ENCODE measurements at places on chromosomes 5 and 9.

DNA sequence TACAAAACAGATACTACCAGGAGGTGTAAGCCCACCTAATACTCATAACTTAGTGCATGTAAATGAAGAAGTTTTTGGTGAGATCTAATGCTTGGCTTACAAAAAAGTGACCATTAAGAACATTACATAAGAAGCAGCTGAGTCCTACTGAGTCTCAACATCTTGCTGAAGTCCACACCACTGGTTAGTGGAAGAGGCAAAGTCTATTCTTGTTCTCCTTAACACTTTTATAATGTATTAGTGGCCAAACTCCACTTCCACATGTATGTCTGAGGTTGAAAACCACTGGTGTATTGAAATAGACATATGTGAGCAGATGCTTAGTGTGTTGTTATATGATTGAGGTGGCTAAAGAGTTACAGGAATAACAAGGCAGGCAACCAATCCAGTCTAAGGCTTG lies 18.9 kb upstream of the GDA start:
- no peak for DNase-seq

DNA sequence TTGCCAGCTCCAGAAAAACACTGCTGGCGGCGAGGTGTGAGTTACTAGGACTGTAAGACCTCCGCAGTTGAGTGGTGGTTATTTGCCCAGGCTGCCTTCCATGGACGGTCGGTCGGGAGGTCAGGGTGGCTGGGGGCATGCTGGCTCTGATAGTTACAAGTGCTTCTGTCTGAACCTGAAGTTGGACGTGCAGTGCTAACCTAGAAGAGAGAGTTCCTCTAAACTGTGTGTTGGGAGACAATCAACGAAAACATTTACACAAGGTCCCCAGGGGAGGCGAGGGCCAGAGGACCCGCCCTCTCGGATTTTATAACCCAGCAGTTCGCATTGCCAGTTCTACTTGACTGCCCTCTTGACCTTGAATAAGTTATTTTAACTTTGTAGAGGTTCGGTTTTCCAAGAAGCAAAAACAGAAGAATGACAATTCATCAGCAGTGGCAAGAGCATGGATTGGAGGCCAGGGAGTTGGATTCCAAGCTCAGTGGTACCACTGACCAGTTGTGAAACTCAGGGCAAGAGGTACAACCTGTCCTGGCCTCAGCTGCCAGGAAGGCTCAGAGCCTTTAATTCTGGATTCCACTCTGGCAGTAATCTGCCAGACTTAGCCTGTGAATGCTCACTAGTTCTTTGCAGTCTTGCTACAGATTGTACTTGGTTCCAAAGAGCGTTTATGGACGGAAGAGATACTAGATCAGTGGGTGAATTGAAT lies 28.7 kb upstream of the PDE8B start:
- DNase-seq = no peak

- DNase-seq = no peak
Observed at GRCh38 chr9:89315482-89315881, 2.8 kb upstream of the SECISBP2 start.

GRCh38 chr5:68805444-68805843 lies 288.4 kb upstream of the SLC30A5 start:
- DNase-seq = no peak

DNA sequence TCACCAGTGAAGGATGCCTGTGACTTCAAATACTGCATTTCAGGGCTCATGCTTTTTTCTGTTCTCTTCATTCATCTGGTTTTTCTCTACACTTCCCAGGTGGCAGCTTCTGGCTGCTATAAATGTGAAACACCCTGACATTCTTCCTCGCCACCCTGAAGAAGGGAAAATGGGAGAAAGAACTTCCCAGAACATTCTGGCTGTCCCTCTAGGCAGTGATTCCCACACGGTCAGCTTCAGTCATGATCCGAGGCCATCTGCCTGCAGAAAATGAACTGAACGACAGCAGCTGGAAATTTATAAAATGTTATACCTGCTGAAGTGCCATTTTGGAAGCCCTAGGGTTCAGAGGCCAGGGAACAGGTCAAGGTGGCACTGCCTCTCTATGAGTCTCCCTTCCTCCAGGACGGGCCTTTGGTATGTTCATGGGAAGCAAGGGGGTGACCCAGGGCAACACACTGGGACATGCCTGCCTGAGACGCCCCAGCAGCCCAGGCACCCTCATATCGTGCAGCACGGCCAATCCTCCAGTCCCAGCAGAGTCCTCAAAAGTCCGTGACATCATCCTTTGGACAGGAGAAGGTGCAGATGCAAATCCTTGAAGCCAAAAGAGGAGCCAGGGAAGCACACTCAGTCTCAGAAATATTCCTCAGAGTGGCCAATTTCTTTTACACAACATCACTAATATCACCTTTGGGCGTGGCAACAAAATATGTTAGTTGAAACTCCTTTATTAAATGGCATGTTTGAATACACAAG lies 107.1 kb downstream of the SEMA5A start:
- no peak for DNase-seq

DNA sequence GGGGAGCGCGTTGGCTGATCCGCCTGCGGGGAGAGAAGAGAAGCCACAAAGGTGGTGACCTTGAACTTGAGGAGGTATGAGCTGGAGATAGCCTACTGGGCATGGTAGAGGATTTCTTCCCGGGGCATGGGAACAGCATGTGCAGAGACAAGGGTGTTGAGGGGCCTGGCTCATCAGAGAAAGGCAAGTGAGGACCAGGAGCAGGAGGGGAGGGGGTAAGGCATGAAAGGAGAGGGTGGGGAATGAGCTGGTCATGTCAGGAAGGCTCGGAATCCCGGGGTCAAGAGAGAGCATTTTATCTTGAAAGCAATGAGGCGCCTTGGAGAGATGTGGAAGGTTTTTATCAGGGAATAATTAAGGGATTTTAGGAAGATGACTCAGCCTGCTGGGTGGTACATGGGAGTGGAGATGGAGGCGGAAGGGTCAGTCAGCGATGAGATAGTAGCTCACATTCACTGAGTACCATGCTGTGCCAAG lies 121.1 kb downstream of the LHX2 start:
- no peak for DNase-seq

GRCh38 chr5:71938895-71939294 lies 168.4 kb upstream of the MAP1B start:
- DNase-seq = no peak

- DNase-seq = no peak
Observed at GRCh38 chr5:124317451-124317850, 429.0 kb downstream of the ZNF608 start.

DNA sequence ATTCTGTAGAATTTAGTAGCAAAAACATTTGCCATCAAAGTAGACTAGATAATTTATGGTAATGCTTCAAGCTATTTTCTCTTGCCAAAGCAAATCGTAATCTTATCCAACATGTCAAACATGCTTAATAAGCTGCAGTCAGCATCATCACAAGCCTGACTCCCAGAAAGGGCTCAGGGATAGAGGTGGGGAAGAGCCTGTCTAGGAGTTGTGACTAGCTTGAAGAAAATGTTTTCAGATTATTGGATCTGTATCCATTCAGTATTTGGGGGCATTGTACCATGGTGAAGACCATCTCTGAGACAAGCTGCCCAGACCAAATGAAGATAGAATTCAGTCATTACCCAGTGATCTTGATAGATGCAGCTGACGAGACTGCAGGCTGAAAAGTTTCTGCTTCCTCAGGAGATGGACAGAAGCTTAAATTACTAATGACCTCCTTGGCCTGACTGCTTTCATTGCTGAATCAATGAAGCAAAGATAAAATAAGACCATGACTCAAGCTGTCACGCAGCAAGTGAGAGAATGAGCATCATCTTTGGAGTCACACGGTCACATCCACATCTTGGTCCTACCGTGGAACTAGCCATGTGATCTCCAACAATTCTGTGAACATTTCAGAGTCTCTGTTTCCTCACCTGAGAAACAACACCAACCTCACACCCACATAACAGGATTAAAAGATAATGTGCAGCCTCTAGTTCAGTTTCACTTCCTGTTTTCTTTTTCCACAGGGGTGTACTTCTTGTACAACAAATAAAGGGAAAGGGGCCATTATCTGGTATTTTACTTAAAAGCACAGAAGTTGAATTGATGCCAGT lies 9.4 kb downstream of the ERAP2 start:
- no peak for DNase-seq

GRCh38 chr5:37272511-37272910 lies 23.3 kb upstream of the CPLANE1 start:
- DNase-seq = no peak

- no peak for DNase-seq
Observed at GRCh38 chr9:136179101-136179616, 25.8 kb downstream of the LHX3 start.

GRCh38 chr9:94097788-94098414 lies 13.6 kb downstream of the PTPDC1 start:
- DNase-seq = no peak

- no peak for DNase-seq
Observed at GRCh38 chr5:169970911-169971765, 9.2 kb downstream of the INSYN2B start.

- DNase-seq = peak; percentile 77
Observed at GRCh38 chr9:137745541-137745991, 126.8 kb downstream of the EHMT1 start.

DNA sequence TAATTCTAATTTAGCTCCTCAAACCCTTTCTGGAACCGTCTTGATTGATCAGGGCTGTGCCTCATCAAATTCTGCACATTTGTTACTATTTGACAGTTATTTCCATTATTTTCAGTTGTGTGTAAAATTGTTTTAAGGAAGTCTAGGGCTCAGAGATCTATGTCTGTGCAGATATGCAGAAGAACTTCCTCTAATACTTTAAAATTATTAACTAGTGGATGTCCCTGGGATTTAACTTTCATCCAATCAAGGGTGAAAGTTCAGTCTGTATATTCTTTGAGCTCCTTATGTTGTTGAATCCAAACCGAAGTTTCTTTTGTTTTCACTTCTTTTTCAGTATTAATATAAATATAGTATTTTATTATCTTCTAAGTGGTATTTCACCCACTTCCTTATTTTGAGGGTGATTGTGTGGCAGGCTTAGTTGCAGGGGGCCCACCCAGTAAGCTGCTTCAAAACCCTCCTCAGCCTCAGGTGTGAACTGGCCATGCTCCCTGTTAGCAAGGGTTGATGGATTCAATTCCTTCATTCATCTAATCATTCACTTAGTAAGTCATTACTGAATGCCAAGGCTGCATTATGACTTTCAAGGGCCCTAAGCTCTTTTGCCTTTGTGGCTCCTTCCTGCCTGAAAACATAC lies 2.1 kb upstream of the CAMLG start:
- peak; percentile 18 for DNase-seq

- DNase-seq = no peak
Observed at GRCh38 chr5:483011-483410, 40.0 kb downstream of the EXOC3 start.

DNA sequence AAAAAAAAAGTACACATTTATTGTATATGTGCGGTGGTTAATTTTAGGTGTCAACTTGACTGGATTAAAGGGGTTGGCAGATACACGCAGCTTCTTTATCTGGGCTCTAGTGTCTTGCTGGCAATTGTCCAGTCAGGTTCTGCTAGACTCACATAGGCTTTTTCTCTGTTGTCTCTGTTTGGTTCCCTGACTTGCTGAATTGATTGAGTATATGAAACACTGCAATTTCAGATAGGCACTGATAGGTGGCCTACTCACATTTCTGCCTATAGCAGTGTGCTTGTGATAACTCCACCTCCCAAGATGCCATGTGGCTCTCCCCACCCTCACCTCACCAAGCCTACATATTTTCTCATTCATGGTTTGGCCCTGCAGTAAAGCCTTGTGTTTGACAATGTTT lies 52.5 kb downstream of the AOPEP start:
- DNase-seq = no peak

GRCh38 chr9:108416324-108416723 lies 439.5 kb downstream of the ACTL7B start:
- DNase-seq = no peak

- DNase-seq = no peak
Observed at GRCh38 chr9:35102465-35102768, 514 bp downstream of the STOML2 start.

DNA sequence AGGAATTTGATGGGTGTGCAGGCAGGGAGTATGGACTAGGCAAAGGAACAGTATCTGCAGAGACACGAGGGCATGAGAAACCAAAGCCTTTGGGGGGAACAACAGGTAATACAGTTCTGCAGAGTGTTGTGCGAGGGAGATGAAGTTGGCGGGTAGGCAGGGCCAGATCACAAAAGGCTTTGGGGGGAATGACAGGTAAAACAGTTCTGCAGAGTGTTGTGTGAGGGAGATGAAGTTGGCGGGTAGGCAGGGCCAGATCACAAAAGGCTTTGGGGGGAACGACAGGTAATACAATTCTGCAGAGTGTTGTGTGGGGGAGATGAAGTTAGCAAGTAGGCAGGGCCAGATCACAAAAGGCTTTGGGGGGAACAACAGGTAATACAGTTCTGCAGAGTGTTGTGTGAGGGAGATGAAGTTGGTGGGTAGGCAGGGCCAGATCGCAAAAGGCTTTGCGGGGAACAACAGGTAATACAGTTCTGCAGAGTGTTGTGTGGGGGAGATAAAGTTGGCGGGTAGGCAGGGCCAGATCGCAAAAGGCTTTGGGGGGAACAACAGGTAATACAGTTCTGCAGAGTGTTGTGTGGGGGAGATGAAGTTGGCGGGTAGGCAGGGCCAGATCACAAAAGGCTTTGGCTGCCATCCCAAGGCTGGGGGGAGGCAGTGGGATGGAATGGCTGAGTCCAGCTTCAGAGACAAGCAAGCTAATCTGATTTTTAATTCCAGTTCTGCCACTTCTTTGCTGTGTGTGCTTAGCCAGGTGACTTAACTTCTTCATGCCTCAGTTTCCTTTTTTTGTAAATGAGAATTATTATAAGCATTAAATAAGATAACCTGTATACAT lies 33.0 kb downstream of the FRMPD1 start:
- no peak for DNase-seq

- DNase-seq = no peak
Observed at GRCh38 chr5:134577022-134577795, 51.7 kb downstream of the JADE2 start.

- no peak for DNase-seq
Observed at GRCh38 chr5:123088031-123088805, 823 bp upstream of the PRDM6 start.

- no peak for DNase-seq
Observed at GRCh38 chr5:14090290-14090689, 52.9 kb upstream of the TRIO start.

GRCh38 chr5:135951807-135952206 lies 3.0 kb downstream of the LECT2 start:
- no peak for DNase-seq

DNA sequence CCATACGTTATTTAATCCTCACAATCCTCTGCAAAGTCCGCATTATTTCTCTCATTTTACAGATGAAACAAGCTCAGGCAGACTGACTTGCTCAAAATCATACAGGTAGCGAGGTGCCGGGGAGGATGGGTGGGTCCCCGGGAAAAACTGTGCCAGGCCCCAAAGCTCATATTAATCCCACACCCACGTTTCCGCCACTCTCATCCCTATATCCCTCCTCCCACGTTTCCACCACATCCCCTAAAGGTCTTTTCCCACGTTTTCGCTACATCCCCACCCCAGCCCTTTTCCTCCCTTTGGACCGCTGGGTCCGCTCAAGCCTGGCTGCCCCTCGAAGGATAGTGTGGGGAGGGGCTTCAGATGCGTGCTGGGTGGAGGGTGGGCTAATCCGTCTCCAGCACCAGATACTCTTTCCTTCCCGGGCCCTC lies 434 bp upstream of the FSD1L start:
- no peak for DNase-seq

GRCh38 chr9:92954049-92954861 lies 6.9 kb downstream of the FGD3 start:
- no peak for DNase-seq
